ENCODE measurements at places on chromosomes 11 and 22. TPM values are rescaled to one million over a fixed set of nuclear protein-coding genes. Genes with fewer than 3 reads are reported as not detected.

Gene ASPHD2
- total RNA-seq: 4.6 TPM

Gene OR4A47
- not detected for total RNA-seq

Gene RIC3
- total RNA-seq: 24.1 TPM

Gene MISFA
- total RNA-seq: 1.5 TPM

Gene CARD16
- total RNA-seq: 85.7 TPM

Gene LRRN4CL
- total RNA-seq: not detected

Gene OR51L1
- total RNA-seq: not detected

Gene KRTAP5-8
- not detected for total RNA-seq

Gene PGA5
- 0.42 TPM for total RNA-seq

Gene NNMT
- total RNA-seq: 131 TPM

Gene CLNS1A
- 86.4 TPM for total RNA-seq

Gene MAP4K2
- total RNA-seq: 106 TPM

Gene TRIM44
- total RNA-seq: 50.6 TPM

Gene BCO2
- total RNA-seq: 3.7 TPM

Gene MMP27
- not detected for total RNA-seq

Gene PKDREJ
- total RNA-seq: not detected

Gene ATXN10
- total RNA-seq: 83.6 TPM

Gene KCTD17
- 16.7 TPM for total RNA-seq

Gene OR51B5
- 0.44 TPM for total RNA-seq

Gene SOX6
- total RNA-seq: 4.9 TPM

Gene KRTAP5-2
- not detected for total RNA-seq

Gene RIMBP3B
- total RNA-seq: 0.34 TPM

Gene TMEM45B
- total RNA-seq: 0.43 TPM

Gene SNX32
- total RNA-seq: 0.59 TPM

Gene SART1
- total RNA-seq: 54.9 TPM

Gene IRAG1
- total RNA-seq: 4.9 TPM

Gene OR51I1
- total RNA-seq: not detected

Gene CRYBB2
- total RNA-seq: not detected

Gene OR2AG1
- not detected for total RNA-seq

Gene MAPK8IP2
- 1.3 TPM for total RNA-seq

Gene CREBZF
- total RNA-seq: 58.6 TPM

Gene GPHA2
- total RNA-seq: not detected

Gene EIF3L
- total RNA-seq: 339 TPM

Gene RBM7
- 22.0 TPM for total RNA-seq

Gene DDX25
- 1.8 TPM for total RNA-seq

Gene P2RY6
- total RNA-seq: 65.8 TPM

Gene RDX
- 97.6 TPM for total RNA-seq

Gene OR10A2
- total RNA-seq: not detected
